ENCODE measurements at places on chromosomes 5 and 9. TPM values are rescaled to one million over a fixed set of nuclear protein-coding genes. Genes with fewer than 3 reads are reported as not detected.

DNA sequence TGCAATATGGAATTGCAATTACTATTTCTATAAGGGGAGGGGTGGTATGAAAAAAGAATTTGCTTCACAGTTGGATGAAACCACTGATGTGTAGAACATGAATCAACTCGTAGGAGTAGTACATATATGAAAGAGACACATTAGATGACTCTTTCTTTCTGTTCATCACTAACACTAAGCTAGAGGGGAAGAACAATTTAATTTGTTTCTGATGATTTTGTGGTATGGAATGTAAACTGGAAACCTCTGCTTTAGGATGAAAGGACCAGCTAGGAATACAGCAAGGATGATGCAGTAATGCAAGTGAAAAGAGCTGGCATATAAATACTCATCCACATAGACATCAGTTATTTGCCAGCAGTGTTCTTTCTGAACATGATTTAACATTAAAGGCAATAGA lies 113.4 kb downstream of the PAPPA start:
- no peak for DNase-seq

The CDHR2 gene
- 0.12 TPM for total RNA-seq

DNA sequence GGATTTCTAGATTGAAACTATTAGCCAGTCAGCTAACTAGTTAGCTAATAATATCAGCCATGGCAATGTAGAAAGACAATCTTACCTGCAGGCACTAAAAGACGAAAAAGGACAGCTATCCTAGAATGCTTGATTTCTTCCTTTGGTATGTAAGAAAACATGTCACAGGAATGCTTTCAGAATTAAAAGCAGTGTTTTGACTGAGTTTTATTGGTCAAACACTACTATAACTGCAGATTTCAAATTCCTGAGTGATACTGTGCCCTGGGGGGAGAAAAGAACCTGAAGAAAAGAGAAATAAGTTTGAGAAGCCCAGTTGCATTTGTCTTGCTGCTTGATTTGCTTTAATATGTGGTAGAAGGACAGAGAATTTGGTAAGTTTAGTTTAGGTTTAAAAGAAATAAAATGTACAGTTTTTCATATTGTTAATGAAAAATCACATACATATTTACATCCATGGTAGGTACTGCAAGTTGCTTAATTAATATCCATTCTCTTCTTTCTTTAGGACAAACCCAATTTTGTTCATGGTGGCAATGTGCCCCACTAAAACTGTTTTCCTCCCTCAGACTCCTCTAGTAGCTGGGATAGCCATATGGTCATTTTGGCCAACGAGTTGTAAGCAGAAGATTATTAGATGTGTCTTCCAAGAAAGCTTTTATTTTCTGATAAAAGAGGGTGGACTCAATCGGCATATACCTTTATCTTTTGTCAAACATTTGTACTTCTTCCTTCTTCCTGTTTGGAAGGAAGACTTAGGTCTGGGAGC lies 4.3 kb upstream of the FAM169A start:
- no peak for DNase-seq

The SCGB3A2 gene
- total RNA-seq: not detected
